Anterior cingulate cortex (tissue), 58 donors: ENCODE measurements at places on chromosomes 4 and X.

GRCh38 chrX:48509619-48510018 lies 827 bp downstream of the PORCN start:
- no peak for DNase-seq

DNA sequence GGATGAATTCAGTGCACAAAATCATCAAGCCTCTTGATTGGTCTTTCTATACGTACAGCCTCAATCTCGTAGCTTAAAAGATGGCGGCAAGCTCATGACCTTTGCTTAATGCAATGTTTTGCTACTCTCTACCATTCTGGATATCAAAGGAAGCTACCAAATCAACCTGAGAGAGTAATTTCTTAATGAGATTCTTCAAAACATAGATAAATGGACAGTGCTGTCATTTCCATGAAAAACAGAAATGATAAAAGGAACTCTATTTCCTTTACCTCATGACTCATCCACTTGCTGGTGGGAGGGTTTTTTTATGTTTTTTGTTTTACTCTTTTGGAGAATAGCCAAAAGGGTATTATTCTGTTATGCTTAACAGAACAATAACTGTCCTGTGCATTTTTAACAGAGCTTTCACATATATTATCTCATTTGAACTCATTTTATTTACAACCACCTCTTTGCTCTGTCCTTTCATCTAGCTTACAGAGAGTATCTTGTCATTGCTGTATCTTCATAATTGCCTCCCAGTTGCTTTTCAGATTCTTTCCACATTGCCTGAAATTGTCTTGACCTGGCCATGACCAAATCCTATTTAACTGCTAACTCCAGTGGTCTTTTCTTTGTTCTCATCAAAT lies 138.6 kb upstream of the GPR101 start:
- no peak for DNase-seq

DNA sequence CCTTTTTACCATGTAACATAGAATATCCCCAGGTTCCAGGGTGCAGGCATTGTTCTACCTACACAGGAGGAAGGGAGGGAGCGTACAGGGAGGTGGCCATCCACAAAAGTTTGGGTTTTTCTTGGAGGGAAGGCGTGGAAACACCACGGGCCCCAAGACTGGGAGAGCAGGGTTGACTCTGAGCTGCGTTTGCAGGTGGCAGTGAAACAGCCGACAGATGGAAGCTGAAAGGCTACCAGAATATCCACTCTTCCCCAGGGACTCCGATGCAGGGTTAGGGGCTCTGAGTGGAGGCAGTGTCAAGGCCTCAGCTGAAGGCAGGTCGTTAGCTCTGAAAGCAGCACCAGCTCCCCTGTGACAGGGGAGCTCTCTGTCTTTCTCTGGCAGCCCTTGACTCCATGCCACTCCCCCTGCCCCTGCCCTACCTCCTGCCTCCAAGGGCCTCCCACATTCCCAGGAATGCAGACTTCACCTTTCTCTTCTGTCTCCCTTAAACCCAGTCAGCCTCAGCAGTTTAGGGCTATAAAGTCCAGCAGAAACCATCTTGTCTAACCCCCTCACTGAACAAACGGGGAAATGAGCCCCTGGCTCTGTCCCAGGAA lies 14.0 kb upstream of the GLOD5 start:
- DNase-seq = no peak

GRCh38 chr4:79623021-79623870 lies 215.2 kb upstream of the GK2 start:
- no peak for DNase-seq

- DNase-seq = no peak
These were observed 54.9 kb downstream of the F8 start for GRCh38 chrX:154967603-154968002.

GRCh38 chr4:12636191-12636590 lies 847.9 kb downstream of the RAB28 start:
- DNase-seq = no peak

GRCh38 chrX:9207142-9207541 lies 173.2 kb upstream of the FAM9B start:
- no peak for DNase-seq
